ENCODE measurements at places on chromosomes 16 and 17. TPM values are rescaled to one million over a fixed set of nuclear protein-coding genes. Genes with fewer than 3 reads are reported as not detected.
A peak's percentile ranks its signal among the peaks of the same experiment; 100 is the strongest.

DNA sequence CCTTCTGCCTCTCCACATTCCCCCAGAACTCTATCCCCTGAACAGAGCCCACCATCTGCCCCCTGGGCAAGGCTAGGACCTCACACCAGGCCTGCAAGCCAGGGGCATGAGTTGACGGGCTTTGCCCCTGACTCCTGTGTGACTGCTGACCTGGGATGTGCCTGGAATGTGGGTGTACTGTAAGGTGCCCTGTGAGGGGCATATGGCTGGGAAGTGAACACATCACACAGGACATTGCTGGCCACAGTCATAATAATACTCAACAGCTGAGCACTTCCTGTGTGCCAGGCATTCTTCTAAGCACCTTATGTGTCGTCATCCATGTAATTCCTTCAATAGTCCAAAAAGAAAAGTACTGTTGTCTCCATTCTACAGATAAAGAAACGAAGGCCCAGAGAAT, 13.3 kb downstream of the CES4A start:
- DNase-seq = no peak

DNA sequence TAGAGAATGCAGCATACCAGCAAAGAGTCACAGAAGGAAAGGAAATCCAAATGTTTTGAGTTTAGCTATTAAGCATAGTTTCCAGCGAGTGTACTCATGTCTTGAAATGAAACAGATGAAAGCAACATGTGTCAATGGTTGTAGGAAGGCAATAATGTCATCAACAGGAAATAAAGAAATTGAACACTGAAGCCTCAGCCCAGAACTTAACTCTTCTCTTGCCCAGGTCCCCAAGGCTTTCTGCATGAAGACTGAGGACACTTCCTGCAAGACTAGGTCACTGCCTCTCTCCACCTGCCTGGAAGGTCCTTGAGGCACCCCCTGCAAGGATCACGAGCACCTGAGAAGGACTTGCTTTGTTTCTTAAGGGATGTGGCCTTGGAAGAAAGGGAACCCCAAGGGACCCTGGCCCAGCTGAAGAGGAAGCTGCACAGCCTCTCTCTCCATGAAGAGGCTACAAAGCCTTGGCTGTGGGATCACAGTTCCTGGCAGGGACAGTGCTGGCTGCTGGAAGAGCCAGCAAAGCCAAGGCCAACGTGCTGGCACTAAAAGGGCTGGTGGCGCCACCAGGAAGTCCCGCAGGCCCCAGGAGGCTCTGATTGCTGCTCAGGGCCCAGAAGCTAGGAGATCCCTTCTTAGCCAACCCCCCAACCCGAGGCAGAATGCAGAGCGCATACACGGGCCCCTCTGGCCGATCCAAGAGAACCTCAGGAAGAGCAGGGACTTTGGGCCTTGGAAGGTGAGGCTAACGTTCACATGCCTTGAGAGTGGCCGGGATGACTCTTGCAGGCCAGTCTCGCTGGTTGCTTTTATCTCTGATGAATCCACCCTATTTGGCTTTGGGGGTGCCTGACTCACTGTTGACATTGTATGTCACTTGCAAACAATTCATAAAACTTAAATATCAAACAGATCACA, 23.4 kb upstream of the AXIN2 start:
- DNase-seq = peak; percentile 66

GRCh38 chr17:33142705-33143299, 150.3 kb downstream of the ASIC2 start:
- DNase-seq = peak; percentile 42

GRCh38 chr17:58326609-58327362, 1.8 kb downstream of the TSPOAP1 start:
- DNase-seq = no peak

DNA sequence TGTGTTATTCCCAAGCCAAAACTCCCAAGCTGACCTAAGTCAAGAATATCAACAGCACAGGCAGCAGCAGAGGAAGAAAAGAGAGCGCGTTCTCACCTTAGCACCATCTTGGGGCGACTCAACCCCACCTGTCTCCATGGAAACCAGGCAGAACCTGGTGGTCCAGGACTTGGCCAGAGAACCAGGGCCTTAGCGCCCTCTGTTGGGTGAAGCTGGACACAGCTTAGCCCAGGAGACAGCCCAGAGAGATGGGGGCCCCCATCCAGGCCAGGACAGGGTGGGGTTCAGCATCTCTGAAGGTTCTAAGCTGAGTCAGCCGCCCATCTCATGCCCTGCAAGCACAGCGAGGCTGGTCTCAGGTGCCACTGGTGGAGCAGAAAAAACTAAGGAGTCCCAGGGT, 60.1 kb upstream of the TMEM132E start:
- peak; percentile 31 for DNase-seq

DNA sequence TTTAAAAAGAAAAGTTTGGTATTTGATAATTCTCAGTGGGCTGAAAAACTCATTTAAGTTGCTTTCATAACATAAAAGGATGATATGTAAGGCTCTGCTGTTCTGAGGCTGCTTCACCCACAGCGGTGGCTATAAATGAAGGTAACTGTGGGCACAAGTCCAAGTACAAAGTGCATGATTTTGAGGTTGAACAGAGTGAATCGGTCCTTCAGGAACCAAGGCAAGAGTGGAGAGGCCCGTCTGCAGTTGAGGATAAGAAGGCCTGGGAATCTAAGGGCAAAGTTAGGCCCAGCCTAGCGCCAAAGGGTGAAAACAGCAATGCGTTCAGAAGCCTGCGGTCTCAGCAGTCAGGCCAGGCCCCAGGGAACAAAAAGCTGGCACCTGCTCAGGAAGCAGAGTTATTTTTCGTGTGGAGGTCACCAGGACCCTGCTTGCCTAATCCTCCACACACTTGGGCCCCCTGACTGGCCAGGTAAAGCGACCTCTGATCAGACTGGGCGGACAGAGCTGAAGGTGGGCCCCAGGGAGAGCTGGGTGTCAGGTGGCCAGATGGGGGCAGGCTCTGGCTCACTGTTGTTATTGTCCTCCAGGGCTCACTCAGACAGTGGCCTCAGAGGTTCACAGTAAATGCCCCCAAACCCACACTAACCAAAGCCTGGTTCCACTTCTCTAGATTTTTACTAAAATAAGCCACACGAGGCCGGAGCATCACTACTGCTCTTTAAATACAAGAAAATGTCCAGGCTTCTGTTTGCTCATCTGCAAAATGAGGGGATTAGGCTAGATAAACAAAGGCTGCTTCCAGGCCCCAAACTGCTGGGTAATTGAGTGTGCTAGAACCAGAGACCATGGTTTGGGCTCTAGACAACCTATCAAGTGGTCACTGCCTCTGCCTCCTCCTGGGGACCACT, 46.5 kb downstream of the TEX2 start:
- DNase-seq = peak; percentile 65

DNA sequence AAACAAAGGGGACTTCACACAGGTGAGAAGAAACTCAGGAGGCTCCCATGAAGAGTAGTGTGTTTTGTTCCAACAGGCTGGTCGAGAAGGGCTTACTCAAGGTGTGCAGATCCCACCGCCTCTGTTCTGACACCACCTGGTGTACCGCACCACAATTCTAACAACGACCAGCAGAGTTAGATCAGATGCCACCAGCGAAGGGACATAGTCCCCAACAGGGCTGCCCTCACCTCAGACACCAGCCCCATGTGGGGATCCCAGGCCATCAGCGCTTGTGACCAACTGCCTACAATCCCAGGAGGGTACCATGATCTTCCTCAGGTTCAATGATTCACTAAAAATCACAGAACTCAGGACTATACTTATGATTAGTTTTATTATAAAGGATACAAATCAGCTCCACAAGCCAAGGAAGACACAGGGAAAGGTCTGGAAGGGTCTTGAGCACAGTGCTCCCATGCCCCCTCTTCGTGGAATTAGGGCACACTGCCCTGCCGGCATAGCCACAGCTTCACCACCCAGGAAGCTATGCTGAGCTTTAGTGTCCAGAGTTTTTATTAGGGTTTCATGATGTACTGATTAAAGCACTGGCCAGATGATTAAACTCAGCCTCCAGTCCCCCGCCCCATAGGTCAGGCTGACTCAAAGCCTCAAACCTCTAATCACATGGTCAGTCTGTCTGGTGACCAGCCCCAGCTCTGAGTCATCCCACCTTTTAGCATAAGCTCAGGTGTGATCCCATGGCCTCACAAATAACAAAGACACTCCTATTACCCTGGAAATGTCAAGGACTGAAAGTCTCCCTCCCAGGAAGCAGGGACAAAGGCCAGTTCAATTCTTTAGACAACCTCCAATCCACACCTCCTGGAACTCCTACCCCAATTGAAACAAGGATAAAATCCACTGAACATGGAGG, 26.0 kb downstream of the TRIM25 start:
- peak; percentile 9 for DNase-seq

- DNase-seq = no peak
These were observed 425.8 kb upstream of the ZFHX3 start for GRCh38 chr16:73473713-73474112.

DNA sequence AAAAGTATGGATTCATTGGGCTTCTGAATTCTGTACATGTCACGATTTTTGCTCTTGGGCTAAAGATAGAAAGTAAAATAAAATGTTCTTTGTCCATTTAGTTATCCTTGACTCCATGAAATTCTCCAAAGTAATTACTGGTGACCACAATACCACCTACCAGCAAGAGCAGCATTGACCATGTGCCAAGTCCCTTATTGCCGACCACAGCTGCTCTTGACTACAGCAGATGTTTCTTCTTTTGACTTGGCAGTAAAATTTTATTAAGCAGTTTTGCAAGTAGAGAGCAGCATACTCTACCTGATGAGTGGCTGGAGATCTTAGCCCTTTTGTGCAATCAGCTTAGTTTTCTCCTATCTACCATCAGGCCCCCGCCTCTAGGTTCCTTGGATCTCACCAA, 152.2 kb upstream of the TBX2 start:
- DNase-seq = peak; percentile 29

- DNase-seq = no peak
These were observed 5.9 kb upstream of the RNF112 start for GRCh38 chr17:19405114-19405513.

GRCh38 chr17:57432507-57433277, 176.4 kb downstream of the MSI2 start:
- no peak for DNase-seq

- no peak for DNase-seq
These were observed 40.7 kb downstream of the COTL1 start for GRCh38 chr16:84577034-84577803.

DNA sequence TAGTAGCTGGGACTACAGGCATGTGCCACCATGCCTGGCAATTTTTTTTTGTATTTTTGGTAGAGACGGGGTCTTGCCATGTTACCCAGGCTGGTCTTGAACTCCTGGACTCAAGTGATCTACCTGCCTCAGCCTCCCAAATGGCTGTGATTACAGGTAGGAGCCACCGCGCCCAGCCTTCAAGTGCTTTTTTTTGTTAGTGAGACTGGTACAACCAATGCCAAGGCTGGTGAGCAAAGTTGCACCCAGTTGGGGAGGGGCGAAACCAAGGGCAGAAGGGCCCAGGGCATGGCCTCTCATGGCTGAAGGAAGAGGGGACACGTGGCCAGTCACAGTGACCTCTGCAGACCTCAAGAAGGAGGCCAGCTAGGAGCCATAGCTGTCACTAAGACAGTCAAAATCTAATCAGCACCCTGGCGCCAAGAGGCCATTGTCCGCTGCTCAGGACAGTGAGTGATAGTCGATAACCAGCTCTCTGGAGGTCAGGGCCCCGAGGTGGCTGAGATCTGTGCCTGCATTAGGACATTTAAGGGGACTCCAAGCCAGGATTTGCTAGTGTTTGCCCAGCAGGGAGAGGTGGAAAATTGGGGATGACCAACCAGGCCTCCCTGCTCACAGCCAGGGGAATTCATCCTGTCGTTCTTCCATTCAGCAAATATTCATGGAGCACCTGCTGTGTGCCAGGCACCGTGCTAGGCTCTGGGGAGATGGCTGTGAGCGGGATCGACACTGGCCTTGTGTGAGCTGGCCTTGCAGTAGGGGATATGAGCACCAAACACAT, 10.2 kb downstream of the IL4R start:
- DNase-seq = no peak

DNA sequence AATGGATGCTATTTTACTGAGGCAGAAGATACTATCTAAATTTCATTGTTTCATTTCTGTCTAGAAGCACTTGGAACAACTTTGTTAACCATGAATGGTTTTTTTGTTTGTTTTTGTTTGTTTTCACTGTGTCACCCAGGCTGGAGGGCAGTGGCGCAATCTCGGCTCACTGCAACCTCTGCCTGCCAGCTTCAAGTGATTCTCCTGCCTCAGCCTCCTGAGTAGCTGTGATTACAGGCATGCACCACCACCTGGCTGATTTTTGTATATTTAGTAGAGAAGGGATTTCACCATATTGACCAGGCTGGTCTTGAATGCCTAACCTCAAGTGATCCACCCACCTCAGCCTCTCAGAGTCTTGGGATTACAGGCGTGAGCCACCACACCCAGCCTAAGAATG, 40.5 kb downstream of the ABHD15 start:
- no peak for DNase-seq

- no peak for DNase-seq
These were observed 5.8 kb upstream of the UTS2R start for GRCh38 chr17:82365606-82366295.

GRCh38 chr17:70610161-70610560, 440.8 kb downstream of the KCNJ2 start:
- DNase-seq = no peak

Gene BEAN1
- total RNA-seq = not detected

Gene ABI3
- not detected for total RNA-seq

Gene LIMD2
- total RNA-seq = 2.8 TPM

Gene KPNA2
- 150 TPM for total RNA-seq
